Immature natural killer cell (primary cell): ENCODE measurements at places on chromosomes 7 and 10.

- no peak for DNase-seq
Measured at GRCh38 chr7:131908714-131909113, 352.3 kb upstream of the PODXL start.

DNA sequence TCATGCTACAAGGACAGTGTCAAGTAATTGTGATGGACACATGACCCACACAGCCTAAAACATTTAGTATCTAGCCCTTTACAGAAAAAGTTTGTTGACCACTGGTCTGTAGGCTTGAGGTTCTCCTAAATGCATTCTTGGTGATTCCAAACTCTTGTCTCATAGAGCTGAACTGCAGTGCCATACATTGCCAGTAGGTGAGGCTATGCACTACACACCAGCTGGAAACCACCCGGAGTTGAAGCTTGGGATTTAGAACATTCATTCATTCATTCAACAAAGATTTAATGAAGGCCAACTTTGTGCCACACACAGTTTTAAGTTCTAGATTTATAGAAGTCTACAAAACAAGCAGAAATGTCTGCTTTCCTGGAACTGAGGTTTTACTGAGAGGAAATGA lies 77.3 kb upstream of the TCF7L2 start:
- DNase-seq, result no peak

DNA sequence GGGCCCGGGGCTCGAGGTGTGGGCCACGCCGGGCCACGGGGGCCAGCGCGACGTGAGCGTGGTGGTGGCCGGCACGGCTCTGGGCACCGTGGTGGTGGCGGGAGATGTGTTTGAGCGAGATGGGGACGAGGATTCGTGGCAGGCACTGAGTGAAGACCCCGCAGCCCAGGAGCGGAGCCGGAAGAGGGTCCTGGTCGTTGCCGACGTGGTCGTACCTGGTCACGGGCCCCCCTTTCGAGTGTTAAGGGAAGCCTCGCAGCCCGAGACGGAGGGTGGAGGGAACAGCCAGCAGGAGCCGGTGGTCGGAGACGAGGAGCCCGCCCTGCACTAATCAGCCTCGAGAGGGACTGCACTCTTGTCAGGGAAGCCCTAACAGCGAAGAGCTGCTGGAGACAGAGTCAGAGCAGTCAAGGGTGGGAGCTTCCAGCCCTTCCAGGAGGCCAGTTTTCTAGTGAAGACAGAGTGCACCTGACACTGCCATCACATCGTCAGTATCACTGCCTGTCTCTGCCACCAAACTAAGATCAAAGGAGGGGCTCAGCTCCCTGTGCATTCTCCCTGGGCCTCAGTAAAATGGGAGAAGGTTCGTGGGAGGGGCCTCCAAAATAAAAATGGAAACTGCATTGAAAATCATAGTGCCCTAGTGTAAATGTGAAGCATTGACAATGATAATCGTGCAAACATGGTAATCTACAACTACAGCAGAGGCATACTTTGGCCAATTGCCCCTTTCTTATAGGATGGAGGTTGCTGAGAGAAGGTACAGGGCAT lies 1.3 kb downstream of the MBLAC1 start:
- DNase-seq, result no peak

GRCh38 chr10:116947841-116948529 lies 57.0 kb downstream of the SHTN1 start:
- DNase-seq, result no peak

- DNase-seq, result no peak
Measured at GRCh38 chr7:226281-226895, 34.0 kb downstream of the FAM20C start.

GRCh38 chr10:102342958-102343357 lies 52.5 kb upstream of the NFKB2 start:
- no peak for DNase-seq

DNA sequence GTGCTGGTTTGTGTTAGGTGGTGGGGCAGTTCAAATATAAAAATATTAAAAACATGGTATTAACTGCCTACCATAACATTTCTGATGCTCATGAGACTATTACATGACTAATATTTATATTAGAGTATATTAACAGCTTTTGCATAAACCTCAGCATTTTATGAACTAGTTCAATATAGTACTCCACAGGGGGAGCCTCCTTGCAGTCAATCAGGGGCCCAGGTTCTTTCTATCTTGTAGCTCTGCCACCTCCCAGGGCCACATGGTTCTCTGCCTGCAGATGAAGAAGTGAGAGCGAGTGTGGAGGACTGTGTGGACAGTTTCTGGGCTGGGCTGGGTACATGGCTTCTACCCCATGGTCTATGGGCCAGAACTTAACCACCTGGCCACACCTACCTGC lies 159.5 kb downstream of the RPS24 start:
- DNase-seq, result no peak

DNA sequence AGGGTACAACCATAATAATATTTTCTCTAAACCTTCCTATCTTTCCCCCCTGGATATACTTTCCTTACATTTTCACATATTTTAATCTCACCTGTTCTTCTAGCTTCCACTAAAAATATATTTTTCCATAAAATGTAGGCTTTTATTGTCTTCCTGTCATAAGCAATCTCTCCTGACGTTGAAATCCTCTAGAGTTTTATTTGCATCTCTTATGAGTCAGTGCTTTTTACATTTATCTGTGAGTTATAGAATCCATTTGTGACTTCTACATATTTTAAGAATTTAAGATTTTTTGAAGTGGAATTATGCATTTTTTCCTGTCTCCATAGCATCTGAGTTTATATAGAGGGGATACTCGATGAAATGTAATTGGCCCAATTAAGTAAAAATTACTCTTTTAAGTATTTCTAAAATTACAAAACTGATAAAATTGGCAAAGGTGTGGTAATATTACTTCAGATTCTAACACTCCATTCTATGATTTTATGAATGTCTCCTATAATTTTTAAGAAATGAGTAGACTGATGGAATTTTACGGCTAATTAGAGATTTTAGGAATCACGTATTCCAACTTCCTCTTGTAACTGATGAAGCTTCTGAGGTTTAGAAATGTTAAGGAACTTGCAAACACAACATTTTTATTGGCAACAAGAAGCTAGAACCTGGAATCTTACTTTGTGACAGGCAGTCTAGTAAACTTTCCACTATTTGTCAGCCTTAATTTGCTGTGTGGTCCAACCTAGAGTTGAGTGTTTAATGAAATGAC lies 422.9 kb upstream of the SEMA3A start:
- DNase-seq, result no peak

- no peak for DNase-seq
Measured at GRCh38 chr10:89281606-89282395, 20.0 kb upstream of the IFIT2 start.

GRCh38 chr10:70093335-70093944 lies 39.2 kb downstream of the AIFM2 start:
- DNase-seq, result peak; percentile 28

DNA sequence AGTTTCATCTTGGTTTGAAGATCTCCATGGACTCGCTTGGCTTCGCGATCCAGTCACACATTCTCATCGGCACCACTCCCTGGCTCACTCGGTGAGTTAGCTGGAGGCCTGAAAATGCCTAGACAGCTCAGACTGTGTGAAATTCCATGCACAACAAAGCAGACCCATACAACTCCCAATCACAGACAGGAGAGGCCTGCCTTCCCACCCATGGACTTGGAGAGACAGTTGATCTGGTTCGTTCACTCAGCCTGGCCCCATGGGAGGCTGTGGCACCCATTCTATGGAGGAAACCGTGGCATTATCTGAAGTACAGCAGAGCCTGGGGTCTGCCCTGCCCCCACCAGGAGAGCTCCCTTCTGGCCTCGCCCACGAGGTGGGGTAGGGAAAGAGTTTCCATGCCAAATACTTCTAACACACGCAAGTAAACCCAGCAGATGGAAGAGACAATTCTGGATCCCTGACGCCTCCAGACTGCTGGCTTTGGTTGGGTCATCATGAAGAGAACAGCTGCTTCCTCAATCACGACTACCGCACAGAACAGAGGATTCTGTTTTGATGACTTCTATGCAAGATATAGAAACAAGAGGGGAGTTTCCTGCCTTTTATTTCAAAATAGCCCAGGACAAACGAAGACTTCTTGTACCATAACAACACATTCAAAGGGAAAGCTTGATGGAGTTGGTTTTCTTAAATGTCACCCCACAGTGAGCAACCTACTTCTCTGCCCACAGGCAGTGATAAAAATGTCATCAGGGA lies 15.9 kb downstream of the FAM53B start:
- no peak for DNase-seq

- no peak for DNase-seq
Measured at GRCh38 chr10:127534496-127534895, 14.6 kb upstream of the NPS start.

DNA sequence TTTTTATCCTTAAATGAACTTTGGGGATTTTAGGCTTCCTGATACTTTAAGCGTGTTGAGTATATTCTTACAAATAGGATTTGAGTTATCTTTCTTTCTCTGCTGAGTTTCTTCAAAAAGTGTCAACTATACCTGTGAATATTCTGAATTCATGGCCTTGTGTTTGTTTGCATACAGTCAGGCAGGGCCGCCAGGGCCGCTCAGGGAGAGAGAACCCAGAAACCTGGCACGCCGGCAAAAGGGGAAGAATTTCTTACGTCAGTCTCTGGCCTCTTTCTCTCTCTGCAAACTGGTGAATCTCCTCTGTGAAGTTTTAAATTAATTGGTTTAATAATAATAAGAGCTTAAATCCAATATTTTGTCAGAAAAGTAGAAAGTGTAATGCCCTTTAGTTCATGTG lies 29.3 kb upstream of the BNIP3 start:
- DNase-seq, result no peak

DNA sequence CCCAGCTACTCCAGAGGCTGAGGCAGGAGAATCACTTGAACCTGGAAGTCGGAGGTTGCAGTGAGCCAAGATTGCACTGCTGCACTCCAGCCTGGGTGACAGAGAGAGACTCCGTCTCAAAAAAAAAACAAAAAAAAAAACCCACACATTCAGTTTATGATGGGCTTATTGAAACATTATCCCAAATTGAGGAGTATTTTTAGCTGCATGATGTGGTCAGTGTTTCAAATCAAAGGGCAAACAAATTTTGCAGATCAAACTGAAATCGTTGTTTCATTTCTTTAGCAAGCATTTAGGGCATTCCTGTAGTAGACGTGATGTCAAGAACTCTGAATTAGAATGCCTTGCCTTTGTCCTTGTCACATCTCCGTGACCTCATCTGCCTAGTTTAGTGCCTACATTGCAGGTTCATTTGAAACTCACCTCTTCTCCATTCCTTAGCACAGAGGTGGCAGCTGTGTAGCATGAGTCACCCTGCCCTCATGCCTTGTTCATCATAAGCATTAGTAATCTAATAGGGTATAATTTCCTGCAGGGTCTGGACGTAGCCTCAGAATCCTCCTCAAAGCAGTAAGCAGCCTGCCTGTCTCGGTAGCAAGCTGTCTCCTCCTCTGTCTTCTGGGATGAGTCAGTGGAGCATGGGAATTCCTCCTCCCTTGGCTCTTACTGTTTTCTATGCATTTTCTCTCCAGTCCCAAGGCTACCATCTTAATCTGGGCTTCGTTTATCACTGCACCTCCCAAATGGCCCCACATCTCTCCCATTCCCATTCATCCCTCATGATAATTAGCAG lies 73.8 kb downstream of the CUL1 start:
- DNase-seq, result no peak

GRCh38 chr7:40566879-40567278 lies 432.1 kb downstream of the SUGCT start:
- no peak for DNase-seq

GRCh38 chr10:16828114-16828568 lies 10.9 kb upstream of the RSU1 start:
- peak; percentile 53 for DNase-seq

DNA sequence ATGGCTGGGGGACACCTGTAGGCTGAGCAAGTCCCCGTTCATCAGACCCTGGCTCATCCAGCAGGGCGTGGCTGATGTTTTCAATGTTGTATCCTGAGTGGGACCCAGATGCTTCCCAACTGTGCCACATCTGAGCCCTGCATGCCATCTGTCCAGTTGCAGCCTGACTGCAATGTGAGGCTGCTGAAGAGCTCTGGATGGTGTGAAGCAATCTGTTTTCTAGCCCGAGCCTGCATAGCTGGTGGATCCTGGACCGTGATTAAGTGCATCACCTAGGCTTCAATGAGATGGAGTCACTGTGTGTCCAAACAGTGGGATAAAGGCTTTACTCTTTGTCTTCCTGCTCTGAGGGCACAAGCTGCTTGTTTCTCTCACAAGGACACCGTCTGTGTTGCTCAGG lies 99.8 kb downstream of the TCF7L2 start:
- DNase-seq, result no peak

GRCh38 chr7:151301471-151302462 lies 39.8 kb upstream of the NUB1 start:
- DNase-seq, result no peak

- DNase-seq, result no peak
Measured at GRCh38 chr7:105887569-105888189, 11.3 kb upstream of the ATXN7L1 start.

DNA sequence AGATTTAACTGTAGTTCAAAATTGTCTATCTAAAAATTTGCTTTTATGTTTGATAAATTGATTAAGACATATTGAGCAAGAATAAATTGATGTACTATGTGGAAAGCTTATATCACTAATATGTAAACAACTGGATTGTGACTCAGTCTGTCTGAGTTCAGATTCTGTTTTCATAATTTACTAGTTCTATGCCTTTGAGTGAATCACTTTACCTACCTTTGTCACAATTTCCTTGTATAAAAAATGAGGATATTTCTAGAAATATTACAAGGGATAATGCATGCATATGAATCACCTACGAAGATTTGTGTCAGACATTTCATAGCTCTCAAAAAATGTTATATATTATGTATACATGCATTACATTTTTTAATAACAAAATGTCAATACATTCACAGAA lies 245.1 kb upstream of the ZWINT start:
- DNase-seq, result no peak

DNA sequence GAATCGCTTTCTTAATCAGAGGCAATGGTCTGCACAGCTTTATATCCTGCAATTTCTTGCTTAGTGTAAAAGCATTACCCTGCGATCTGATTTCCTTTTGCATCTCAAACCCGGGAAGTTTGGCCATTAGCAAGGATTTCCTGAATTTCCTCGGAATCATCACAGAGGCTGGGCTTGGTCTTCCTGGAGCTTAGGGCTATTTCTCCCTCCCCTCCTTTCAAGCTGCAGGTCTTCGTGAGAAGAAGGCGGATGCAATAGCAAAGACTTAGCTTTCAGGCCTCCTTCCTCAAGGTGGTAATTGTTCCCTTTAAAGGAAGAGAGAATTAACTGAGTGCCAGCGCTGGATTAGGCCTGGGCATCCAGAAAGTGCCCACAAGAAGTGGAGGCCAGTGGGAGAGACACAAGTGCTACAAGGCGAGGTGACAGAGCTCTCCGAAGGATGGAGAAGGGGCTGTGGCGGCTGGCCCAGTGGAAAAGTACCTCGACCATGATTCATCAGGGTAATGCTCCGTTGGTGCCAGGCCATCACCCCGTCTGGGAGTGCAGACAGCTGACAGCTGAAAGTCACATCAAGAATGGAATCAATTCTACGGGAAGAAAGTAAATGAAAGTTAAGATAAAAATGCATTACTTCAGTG lies 4.0 kb upstream of the ARMS2 start:
- DNase-seq, result no peak

GRCh38 chr7:137539111-137539715 lies 195.7 kb upstream of the PTN start:
- no peak for DNase-seq

- peak; percentile 19 for DNase-seq
Measured at GRCh38 chr10:99560277-99561126, 27.8 kb downstream of the NKX2-3 start.

- no peak for DNase-seq
Measured at GRCh38 chr7:112649560-112649959, 140.6 kb downstream of the TMEM168 start.
